ENCODE measurements at places on chromosomes 3 and 15.

DNA sequence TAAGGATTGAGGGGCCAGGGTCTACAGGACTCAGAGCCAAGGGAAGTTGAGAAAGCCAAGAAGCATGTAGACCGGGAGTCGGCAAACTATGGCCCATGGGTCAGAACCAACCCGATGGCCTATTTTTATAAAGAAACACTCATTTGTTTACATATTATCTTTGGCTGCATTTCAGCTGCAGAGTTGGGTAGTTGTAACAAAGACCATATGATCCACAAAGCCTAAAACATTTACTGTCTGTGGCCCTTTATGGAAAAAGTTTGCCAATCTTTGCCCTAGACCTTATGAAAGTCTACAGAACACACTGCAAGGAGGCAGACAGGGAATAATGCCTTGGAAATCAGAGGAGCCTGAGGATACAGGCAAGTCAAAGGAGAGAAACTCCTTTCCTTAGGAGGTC is 63.2 kb upstream of the MNS1 start:
- no peak for DNase-seq

GRCh38 chr3:150721285-150722130 is 17.8 kb upstream of the ERICH6 start:
- no peak for DNase-seq

GRCh38 chr3:152302521-152303021 is 33.8 kb downstream of the MBNL1 start:
- no peak for DNase-seq

GRCh38 chr3:60073942-60074341 is 1024.1 kb upstream of the CFAP20DC start:
- no peak for DNase-seq

- DNase-seq = no peak
These were observed 429.3 kb downstream of the GRM7 start for GRCh38 chr3:7290077-7290825.

GRCh38 chr3:69031635-69032034 is 18.2 kb upstream of the EOGT start:
- no peak for DNase-seq

DNA sequence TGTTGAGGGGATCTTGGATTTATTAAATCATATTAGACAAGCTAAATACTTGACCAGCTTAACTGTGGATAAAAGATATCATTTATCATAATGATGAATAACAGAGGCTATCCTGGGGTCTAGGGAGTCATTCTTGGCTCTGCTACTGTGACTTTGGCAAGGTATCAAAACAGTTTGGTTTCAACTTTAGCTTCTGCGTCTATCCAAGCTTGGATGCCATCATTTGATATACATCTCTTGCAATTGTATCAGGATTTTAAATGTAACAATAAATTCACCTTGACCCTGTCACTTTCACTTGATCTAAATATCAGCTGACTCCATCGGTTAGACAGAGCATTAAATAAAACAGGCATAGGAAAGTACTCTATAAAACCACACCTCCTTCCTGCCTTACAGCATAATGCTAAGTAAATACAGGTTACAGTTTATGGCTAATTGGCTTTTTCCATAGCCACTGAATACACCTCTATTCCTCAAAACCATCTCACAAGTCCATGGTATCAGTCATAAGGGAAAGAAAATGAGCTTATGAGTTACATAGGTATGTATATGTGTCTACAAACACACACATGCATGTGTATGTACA is 262.9 kb downstream of the CTNNB1 start:
- DNase-seq = no peak

DNA sequence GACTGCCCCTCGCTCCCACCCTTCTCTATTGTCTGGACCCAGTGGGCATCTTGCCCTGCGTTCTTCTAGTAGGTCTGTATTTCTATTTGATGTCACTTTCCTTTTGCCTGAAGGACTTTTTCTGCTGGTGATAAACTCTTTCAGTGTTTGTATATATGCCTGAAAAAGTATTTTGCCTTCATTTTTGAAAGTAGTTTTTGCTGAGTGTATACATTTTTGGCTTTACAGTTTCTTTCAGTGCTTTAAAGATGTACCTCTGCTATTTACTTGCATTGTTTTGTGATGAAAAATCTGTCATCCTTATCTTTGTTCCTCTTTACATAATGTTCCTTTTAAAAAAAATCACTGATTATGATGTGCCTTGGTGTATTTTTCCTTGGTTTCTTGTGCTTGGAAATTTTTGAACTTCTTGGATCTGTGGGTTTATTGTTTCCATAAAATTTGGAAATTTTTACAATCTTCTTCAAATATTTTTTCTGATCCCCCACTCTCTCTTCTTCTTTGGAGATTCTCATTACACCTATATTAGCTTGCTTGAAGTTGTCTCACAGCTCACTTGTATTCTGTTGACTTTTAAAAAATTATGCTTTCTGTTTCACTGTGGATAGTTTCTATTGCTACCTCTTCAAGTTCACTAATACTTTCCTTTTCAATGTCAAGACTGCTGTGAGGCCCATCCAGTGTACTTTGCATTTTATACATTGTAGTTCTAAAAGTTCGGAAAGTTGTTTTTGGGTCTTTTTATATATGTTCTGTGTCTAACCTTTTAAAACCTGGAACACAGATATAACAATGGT is 67.8 kb downstream of the RGMA start:
- DNase-seq = no peak

- DNase-seq = no peak
These were observed 166.9 kb upstream of the TMC3 start for GRCh38 chr15:81540909-81541308.

Measured in stimulated activated CD8-positive, alpha-beta memory T cell treated with anti-CD3 and anti-CD28 coated beads, Interleukin-2, amount 100 ng/mL, for 1 hour (primary cell).